ENCODE measurements at places on chromosomes 1 and 21. TPM values are rescaled to one million over a fixed set of nuclear protein-coding genes. Genes with fewer than 3 reads are reported as not detected.

GRCh38 chr1:246483569-246483933, 23.5 kb downstream of the SMYD3 start:
- DNase-seq: no peak

DNA sequence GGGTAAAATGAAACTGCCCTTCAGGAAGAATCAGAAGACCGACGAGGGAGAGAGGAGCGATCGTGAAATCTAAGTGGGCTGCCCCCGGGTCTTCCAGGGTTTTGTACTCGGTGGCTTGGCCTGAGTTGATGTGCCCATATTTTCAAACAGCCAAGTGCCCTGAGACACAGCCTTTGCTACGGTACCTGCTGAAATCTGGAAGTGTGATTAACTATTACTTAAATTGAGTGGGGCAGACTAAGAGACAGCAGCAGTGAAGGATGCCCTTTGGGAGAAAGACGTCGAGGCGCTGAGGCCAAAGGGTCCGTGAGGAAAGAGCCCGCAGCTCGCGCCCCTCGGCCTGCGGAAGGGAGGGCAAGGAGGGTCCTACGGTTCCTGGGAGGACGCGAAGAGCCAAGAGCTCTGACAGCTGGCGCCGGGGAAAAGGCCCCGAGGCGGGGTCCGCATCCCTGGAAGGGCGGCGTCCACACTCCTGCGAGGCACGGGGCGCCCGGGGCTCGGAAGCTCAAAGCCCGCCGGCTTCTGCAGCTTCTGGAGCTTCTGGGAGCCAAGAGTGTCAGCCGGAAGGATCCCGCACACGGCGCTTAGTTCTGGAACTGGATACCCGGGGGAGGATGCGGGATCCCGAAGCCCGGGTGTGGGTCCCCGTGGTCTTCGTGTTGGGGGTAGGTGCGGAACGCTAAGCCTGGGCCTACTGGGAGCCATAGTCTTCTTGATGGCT, 15.4 kb upstream of the RNU1-4 start:
- peak; percentile 5 for DNase-seq

- no peak for DNase-seq
These were observed 1.6 kb downstream of the ADCY10 start for GRCh38 chr1:167912294-167912693.

DNA sequence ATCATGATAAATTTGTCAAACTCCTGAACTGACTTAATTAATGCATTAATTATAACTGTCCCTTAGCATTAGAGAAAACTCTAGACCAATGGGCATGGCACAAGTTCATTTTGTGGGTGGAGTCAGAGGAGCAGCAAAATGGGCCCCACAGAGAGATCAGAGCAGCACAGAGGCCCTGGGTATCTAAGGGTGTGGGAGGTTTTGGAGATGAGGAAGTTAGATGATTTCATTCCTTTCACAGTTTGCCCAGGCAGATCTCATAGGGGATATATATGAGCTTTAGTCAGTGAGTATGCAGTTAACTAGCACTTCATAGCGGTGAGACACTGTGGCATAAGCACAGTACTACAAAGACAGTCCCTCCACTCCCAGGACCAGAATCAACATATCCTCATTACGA, 117.3 kb downstream of the MAB21L3 start:
- no peak for DNase-seq

- DNase-seq: no peak
These were observed 250.5 kb upstream of the POGK start for GRCh38 chr1:166588741-166589140.

DNA sequence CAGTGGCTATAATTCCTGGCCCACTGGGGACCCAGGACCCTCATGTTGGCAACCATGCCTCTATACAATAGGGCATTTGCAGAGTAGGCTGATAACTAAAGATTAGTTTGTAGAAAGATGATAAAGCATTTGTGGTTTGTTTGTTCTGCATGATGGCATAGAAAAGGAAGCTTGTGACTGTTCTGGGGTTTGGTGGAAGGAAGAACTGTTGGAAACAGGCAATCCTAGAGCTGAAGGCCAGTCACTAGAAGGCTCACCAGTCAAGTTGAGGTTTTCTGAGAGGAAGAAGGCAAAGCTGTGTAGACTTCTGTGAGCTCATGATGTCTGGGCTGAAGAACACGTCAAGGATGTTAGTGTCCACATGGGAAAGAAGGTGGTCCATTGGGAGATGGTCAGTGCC, 140.3 kb upstream of the VANGL1 start:
- DNase-seq: no peak

- no peak for DNase-seq
These were observed 28.8 kb upstream of the CSF1 start for GRCh38 chr1:109881906-109882287.

DNA sequence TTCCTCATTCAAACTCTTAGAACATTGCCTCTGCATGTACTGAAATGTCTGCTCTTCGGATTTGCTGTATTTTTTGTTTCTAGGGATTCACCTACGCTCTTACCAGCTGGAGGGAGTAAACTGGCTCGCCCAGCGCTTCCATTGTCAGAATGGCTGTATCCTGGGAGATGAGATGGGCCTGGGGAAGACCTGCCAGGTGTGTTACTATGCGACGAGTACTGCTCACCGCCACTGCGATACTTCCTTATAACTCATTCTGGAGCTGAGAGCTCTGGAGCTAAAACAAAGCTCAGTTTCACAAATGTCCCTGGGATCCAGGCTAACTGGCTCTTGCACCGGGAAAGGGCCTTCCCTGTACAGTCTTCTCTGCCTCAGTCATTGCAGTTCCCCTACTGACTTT, 10.1 kb downstream of the CHD1L start:
- DNase-seq: no peak

DNA sequence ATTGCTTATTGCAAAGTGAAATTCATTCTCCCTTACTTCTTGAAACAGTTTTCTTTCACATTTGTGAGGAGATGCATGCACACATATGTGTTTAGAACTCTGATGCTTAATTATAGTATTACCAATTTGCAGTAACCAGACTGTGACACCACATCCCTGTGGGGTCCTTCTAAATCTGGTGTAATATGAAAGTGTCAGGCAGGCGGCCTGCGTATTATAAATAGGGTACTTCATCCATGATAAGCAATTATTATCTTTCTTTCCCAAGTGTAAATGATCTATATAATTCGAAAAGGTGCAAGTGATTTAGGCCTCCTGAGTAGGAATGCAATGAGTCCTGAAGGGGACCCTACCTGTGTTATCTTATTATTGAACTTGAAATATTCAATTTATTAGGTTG, 876 bp downstream of the EFCAB7 start:
- peak; percentile 6 for DNase-seq

DNA sequence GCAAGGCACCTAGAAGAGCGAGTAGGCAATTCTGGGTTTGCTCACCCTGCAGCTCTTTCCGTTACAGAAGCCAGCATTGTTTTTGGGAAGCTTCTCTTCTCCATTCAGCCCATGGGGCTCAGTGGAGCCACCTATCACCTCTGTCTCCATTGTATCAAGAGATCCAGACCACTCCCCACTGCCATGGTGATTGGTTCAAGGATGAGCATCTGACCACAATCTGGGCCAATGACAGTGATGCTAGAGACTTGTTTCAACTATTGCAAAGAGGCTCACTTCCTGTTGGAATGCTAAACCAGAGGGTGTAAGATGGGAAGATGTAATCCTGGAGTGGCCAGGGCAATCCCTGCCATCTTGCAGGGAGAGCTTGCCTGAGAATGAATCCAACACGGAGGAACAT, 6.6 kb downstream of the SPATA21 start:
- no peak for DNase-seq

GRCh38 chr1:61192663-61193330, 110.4 kb downstream of the NFIA start:
- DNase-seq: no peak

- no peak for DNase-seq
These were observed 141.4 kb upstream of the CACYBP start for GRCh38 chr1:174858301-174858700.

DNA sequence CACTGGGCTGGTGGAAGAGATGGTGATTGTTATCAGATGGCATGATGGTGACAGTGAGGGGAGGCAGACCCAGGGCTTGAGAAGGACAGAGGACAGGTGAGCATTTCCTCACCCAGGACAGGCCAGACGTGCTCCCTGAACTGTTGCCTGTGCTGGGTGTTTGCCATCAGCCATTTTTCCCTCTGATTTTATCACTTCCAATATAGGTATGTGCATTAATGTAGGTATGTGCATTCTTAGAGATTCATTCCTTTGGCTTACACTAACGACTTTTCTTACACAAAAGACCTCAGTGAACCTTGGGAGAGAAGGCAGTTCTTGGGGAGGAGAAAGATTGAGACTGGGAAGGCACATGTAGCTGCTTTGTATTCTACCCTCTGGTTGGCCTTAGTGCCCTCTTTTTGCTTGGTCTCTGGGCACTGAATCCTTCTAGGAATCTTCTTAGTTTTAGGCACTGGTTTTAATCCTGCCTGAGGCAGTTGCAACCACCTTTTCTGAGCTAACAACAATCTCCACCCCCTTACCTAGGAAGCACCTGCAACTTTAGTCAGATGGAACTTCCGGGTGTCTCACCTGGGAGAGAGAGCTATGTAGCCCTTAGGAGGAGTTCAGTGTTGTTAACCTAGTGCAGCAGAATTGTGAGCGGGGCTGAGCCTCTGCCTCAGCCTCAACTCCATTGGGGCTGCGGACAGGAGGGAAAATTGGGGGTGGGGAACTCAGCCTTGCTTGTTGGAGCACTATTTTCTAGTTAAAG, 30.9 kb downstream of the C1orf116 start:
- no peak for DNase-seq

- DNase-seq: no peak
These were observed 11.6 kb downstream of the KCNAB2 start for GRCh38 chr1:6057170-6057845.

GRCh38 chr1:107594536-107594935, 370.4 kb downstream of the VAV3 start:
- DNase-seq: no peak

DNA sequence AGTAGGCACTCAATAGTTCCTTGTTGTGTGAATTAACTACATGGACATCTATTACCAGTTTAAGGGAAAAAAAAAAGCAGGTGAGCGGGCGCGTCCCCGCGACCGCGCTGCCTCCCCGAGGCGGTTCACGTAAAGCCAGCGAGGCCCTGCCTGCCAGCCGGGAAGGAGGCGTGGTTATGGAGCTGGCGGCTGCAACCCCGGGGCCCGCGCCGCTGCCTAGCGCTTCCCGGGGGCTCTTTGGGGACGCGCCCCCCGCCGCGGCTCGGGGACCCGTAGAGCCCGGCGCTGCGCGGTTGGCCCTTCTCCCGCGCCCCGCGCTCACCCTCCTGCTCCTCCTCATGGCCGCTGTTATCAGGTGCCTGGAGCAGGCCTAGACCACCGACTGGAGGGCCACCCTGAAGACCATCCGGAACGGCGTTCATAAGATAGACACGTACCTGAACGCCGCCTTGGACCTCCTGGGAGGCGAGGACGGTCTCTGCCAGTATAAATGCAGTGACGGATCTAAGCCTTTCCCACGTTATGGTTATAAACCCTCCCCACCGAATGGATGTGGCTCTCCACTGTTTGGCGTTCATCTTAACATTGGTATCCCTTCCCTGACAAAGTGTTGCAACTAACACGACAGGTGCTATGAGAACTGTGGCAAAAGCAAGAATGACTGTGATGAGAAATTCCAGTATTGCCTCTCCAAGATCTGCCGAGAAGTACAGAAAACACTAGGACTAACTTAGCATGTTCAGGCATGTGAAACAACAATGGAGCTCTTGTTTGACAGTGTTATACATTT, 2.6 kb upstream of the CC2D1B start:
- DNase-seq: peak; percentile 70

DNA sequence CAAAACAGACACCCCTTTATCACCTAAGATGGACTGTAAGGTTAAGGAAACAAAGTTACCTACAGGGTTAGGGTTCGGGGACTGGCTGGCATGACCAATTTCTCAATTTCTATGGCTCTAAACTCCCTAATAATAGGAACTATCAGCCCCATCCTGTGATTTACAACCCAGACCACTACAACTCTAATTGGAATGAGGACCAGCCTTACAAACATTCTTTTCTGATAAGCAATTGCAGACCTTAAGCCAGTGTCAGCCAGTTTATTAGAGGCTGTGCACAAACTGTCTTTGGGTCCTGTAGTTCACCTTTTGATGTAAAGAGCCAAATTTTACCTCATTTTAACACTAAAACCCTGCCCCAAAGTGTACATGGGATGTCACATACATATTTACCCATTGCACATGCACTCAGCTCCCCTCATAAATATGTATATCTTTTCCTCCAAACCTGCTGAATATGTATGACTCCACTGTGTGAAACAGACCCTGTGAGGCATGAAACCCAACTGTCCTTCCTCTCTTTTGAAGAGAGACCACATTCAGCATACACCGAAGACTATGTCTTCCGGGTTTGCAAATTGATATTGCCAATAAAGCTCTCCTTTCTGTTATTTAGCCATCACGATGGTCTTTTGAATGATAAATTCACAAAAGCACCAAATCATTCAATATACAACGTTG, 7.3 kb upstream of the APP start:
- DNase-seq: no peak

OR2L8 gene
- total RNA-seq: not detected

OR10Z1 gene
- not detected for total RNA-seq

MTARC2 gene
- not detected for total RNA-seq

CA6 gene
- total RNA-seq: 0.31 TPM

IFI44 gene
- 190 TPM for total RNA-seq

RGS4 gene
- total RNA-seq: not detected
